Panc1 (cell line): ENCODE measurements at places on chromosomes 1 and 21. TPM values are rescaled to one million over a fixed set of nuclear protein-coding genes. Genes with fewer than 3 reads are reported as not detected.

The TAL1 gene
- total RNA-seq, result 0.05 TPM

The FCRL6 gene
- not detected for total RNA-seq

The RXFP4 gene
- 8.0 TPM for total RNA-seq

The AIRE gene
- not detected for total RNA-seq

The SLC2A5 gene
- total RNA-seq, result 0.26 TPM

The BCAR3 gene
- total RNA-seq, result 33.9 TPM

The RIIAD1 gene
- not detected for total RNA-seq

The UFC1 gene
- 127 TPM for total RNA-seq

The SLC22A15 gene
- total RNA-seq, result 0.21 TPM

The BNIPL gene
- 0.46 TPM for total RNA-seq

The CCDC30 gene
- total RNA-seq, result 1.3 TPM

The PFKFB2 gene
- 35.6 TPM for total RNA-seq

The PCBP3 gene
- not detected for total RNA-seq

The OXCT2 gene
- total RNA-seq, result 1.9 TPM

The HENMT1 gene
- 23.0 TPM for total RNA-seq
